ENCODE measurements at places on chromosomes 11 and 22.

GRCh38 chr11:9688716-9689511, 25.0 kb downstream of the SWAP70 start:
- H3K27ac ChIP-seq, result peak overlapping the region; percentile 54
- DNase-seq, result no peak

GRCh38 chr11:72512956-72513355, 78.6 kb upstream of the CLPB start:
- H3K4me1 ChIP-seq, result no peaks in the 10 kb centered on the region
- no peak overlapping the region for H3K4me3 ChIP-seq
- no peak for DNase-seq
- H3K36me3 ChIP-seq, result no peaks in the 10 kb centered on the region

DNA sequence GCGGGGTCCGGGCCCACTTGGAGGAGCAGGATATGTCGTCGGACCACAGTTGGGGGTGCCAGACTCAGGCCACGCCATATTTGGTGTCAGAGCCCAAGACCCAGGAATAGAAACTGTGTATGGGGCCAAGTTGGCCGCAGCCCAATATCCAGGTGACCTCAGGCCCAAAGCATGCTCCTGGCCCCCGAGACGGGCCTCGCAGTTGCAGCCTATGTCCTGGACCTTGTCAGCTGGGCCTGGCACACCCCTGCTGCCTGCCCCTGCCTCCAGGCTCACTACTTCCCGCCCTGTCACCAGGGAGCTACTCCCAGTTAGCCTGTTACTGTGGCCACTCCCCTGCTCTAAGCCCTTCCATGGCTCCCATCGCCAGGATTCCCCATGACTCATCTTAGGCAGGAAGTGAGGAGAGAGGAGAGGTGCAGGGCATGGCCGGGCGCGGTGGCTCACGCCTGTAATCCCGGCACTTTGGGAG, 23.1 kb downstream of the A4GALT start:
- no peaks in the 10 kb centered on the region for H3K27me3 ChIP-seq
- H3K4me3 ChIP-seq, result no peak overlapping the region
- peak; percentile 86 for DNase-seq

DNA sequence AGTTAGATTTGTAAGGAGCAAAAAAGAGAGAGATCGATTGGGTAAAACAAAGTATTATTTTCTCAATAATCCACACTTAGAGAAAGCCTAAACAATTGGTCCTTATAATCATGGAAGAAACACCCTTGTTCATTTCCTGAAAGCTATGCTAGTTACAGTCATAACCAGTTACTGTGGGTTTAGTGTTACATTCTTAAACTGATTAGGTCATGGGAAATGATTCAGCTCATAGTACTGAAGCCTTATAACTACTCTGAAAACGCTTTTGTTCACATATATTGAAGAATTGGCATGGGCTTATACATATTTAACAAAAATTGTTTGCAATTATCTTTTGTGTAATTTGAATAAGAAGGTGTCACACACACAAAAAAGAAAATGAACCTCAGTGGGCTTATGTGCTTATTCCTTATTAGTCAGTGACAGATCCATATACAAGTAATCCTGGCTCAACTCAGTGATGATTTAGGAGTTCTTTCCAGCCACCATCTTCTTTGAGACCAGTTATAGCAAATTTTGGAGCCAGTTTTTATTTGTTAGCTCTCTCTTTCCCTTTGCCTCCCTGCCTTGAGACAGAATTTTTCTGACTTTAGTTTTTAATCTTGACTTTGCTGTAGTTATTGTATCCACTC, 198.5 kb upstream of the CTSC start:
- H3K4me3 ChIP-seq, result no peak overlapping the region
- H3K36me3 ChIP-seq, result no peaks in the 10 kb centered on the region
- peaks cover 42% of the 10 kb centered on the region for H3K4me1 ChIP-seq
- H3K27me3 ChIP-seq, result no peaks in the 10 kb centered on the region

DNA sequence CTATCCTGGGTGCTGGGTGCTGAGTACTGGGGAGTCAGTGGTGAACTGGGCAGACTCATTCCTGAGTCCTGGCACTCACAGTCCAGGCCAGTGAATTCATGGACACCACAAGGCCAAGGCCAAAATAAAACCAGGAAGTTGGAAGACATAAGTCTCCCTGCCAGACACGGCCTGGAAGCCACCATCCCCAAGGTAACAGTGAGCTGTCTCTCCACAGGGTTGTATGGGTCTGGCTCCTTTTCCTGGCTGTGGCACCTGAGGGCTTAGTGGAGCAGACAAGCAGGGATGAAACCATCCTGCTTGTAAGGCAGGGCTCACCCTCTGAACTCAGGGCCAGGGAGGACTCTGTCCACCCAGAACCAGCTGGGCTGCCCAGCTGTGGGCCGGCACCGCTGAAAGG, 54.7 kb upstream of the ALX4 start:
- no peak overlapping the region for H3K4me3 ChIP-seq
- H3K27me3 ChIP-seq, result peaks cover 23% of the 10 kb centered on the region
- H3K27ac ChIP-seq, result no peak overlapping the region
- no peaks in the 10 kb centered on the region for H3K4me1 ChIP-seq
- no peaks in the 10 kb centered on the region for H3K36me3 ChIP-seq

DNA sequence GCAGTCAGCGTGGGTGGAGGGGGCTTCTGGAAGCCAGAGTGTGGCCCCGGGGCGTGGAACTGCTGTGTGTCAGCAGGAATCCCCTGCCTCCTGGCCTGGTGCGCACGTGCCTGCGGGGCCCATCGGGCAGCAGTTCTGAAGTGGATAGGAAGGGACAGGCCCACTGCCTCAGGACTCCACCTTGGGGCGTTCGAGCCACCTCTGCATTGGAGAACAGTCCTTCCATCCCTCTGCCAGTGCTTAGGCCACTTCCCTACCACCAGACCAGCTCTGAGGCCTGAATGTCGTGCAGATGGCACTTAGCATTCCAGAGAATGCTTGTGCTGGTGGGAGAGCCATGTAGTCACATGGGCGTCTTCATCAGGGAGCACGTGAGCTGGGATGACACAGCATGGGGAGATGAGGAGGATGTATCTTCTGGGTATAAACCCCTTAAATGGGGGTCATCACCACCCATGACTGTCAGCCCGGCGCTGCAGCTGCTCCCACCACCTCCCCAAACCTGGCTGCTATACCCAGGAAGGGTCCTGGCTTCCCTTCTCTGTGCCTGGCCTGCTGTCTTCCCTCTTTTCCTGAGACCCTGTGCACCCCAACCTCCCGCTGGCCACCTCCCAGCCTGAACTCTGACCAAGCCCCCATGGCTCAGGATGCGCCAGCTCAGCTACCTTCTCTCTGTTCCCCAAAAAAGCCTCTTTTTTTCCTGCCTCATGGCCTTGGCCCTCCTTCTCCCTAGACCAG, 9.7 kb downstream of the INCENP start:
- no peak overlapping the region for H3K4me3 ChIP-seq
- H3K4me1 ChIP-seq, result peaks cover 5% of the 10 kb centered on the region
- H3K27me3 ChIP-seq, result no peaks in the 10 kb centered on the region

DNA sequence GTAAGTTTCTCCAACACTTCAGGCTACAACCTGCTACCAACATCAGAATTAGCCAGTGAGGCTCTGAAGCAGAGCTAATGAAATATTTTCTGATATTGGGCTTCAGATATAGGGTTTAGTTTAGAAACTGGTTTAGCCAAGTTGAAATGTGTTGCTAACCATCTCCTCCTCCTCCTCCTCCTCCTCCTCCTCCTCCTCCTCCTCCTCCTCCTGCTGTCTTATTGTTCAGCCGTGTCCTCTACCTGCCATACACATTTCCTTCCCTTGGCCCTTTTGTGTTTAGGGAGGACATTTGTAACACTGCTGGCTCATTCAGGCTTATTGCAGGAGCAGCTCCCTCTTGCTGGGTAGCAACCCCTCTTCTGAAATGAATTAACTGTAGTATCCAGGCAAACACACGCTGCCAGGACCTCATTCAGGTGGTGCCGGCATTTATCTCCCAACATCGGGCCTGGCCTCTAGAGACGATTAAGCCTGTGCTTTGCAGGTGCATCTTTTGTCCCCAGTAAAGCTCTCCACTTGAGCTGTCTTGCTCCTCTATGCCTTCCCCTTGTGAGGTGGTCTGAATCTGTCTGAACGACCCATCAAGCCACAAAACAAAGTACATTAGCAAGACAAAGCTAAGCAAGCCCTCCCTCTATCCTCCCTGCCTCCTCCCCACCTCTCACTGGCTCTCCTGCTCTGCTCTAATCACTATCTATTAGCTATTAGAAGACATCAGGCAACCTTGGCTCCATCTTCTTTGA, 82.9 kb downstream of the KCNJ1 start:
- no peaks in the 10 kb centered on the region for H3K4me1 ChIP-seq
- no peak for DNase-seq
- no peak overlapping the region for H3K27ac ChIP-seq
- no peak overlapping the region for H3K4me3 ChIP-seq
- peaks cover 3% of the 10 kb centered on the region for H3K36me3 ChIP-seq

DNA sequence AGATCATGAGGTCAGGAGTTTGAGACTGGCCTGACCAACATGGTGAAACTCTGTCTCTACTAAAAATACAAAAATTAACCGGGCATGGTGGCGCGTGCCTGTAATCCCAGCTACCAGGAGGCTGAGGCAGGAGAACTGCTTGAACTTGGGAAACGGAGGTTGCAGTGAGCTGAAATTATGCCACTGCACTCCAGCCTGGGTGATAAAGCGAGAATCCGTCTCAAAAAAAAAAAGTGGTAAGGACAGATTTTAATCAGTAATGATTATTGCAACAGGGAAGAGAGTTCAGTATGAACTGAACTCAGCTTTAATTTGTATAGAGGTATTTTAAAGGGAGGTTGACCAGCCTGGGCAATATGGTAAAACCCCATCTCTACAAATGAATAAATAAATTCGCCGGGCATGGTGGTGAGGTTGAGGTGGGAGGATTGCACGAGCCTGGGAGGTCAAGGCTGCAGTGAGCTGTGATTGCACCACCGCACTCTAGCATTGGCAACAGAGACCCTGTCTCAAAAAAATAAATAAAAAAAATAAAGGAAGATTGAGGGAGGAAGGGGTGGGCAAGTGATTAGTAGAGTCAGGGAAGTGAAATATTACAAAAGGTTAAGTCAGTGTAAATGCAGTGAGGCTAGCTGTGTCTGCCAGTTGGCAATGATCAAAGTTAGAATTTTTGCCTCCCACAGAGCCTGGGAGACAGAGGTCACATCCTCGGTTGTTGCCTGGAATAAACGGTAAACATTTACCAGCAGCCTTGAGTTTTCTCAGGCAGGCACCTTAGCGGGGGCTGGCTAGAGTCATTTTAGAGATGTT, 2.6 kb upstream of the MCM5 start:
- no peak overlapping the region for H3K27ac ChIP-seq
- peaks cover 9% of the 10 kb centered on the region for H3K4me1 ChIP-seq
- H3K4me3 ChIP-seq, result no peak overlapping the region
- H3K27me3 ChIP-seq, result no peaks in the 10 kb centered on the region
- H3K36me3 ChIP-seq, result peaks cover 17% of the 10 kb centered on the region
- DNase-seq, result no peak

DNA sequence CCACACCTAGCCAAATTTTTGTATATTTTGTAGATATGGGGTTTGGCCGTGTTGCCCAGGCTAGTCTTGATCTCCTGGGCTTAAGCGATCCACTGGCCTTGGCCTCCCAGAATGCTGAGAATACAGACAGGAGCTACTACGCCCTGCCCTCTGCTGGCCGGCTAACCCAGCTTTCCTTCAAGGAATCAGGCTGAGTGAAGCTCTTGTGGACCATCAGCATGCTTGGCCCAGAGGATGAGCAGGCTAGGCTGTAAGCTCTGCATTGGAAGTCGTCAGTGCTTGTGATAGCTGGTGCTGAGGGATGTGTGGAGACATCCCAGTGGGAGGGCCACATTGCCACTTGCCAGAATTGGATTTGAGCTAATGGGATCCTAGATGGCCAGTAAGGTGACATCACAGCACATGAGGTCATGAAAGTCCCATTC, 60.6 kb downstream of the MED15 start:
- no peak for DNase-seq
- H3K4me3 ChIP-seq, result no peak overlapping the region
- peaks cover 40% of the 10 kb centered on the region for H3K4me1 ChIP-seq
- peaks cover 91% of the 10 kb centered on the region for H3K36me3 ChIP-seq

- no peak overlapping the region for H3K27ac ChIP-seq
- no peak overlapping the region for H3K4me3 ChIP-seq
- no peaks in the 10 kb centered on the region for H3K27me3 ChIP-seq
- H3K36me3 ChIP-seq, result no peaks in the 10 kb centered on the region
- H3K4me1 ChIP-seq, result no peaks in the 10 kb centered on the region
These were observed 423.3 kb upstream of the CCDC90B start for GRCh38 chr11:83709434-83709833.

GRCh38 chr11:67295846-67296245, 6.7 kb downstream of the ANKRD13D start:
- no peak overlapping the region for H3K4me3 ChIP-seq
- no peak for DNase-seq
- peaks cover 14% of the 10 kb centered on the region for H3K4me1 ChIP-seq
- H3K27ac ChIP-seq, result no peak overlapping the region

- DNase-seq, result no peak
- H3K36me3 ChIP-seq, result no peaks in the 10 kb centered on the region
- H3K27me3 ChIP-seq, result no peaks in the 10 kb centered on the region
- peaks cover 4% of the 10 kb centered on the region for H3K4me1 ChIP-seq
- no peak overlapping the region for H3K4me3 ChIP-seq
These were observed 51.0 kb upstream of the SEPTIN5 start for GRCh38 chr22:19663286-19663815.

DNA sequence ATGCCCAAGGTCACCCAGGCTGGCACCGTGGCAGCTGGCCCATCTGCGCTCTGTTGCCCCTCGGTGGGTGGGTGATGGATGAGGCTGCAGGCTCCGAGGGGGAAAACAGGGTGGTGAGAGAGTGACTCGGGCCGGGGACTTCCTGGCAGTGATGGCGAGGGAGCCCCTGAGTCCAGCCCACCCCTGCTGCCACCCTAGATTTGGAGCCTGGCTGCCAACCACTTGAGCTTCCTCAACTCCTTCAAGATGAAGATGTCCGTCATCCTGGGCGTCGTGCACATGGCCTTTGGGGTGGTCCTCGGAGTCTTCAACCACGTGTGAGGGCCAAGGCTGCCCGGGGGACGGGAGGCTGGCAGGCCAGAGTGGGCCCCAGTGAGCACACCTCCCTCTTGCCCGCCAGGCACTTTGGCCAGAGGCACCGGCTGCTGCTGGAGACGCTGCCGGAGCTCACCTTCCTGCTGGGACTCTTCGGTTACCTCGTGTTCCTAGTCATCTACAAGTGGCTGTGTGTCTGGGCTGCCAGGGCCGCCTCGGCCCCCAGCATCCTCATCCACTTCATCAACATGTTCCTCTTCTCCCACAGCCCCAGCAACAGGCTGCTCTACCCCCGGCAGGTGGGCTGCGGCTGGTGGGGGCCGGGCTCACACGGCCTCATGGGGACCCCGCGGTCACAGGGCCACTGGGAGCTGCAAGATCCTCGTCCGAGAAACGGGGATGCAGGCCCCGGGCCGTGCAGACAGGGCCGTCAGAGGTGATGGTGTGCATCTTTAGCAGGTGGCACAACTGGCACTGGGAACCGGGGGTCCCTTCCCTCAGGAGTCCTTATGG, 10.1 kb downstream of the TCIRG1 start:
- no peaks in the 10 kb centered on the region for H3K4me1 ChIP-seq
- H3K27me3 ChIP-seq, result no peaks in the 10 kb centered on the region
- H3K4me3 ChIP-seq, result no peak overlapping the region
- H3K36me3 ChIP-seq, result peaks cover 33% of the 10 kb centered on the region

DNA sequence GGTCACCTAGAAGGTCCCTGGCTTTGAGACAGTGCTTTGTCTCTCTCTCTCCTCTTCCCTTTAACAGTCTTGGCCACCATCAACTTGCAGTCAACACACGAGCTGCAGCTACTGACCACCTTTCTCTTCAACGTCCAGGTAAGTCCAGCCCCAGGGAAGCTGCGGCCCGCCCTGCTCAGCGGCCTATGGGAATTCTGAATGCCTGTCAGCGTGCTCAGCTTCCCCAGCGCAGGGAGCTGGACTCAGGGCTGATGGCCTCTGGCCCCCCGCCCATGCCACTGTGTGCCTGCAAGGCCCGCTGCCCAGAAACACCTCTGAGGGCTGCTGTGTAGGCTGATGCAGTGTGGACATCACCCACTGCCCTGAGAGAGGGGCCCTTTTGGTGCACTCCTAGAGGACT, 32.5 kb downstream of the GLB1L2 start:
- peak; percentile 28 for DNase-seq
- no peak overlapping the region for H3K4me3 ChIP-seq
- H3K4me1 ChIP-seq, result no peaks in the 10 kb centered on the region
- H3K27ac ChIP-seq, result no peak overlapping the region
- no peaks in the 10 kb centered on the region for H3K36me3 ChIP-seq
